ENCODE measurements at places on chromosomes 6 and 20.

DNA sequence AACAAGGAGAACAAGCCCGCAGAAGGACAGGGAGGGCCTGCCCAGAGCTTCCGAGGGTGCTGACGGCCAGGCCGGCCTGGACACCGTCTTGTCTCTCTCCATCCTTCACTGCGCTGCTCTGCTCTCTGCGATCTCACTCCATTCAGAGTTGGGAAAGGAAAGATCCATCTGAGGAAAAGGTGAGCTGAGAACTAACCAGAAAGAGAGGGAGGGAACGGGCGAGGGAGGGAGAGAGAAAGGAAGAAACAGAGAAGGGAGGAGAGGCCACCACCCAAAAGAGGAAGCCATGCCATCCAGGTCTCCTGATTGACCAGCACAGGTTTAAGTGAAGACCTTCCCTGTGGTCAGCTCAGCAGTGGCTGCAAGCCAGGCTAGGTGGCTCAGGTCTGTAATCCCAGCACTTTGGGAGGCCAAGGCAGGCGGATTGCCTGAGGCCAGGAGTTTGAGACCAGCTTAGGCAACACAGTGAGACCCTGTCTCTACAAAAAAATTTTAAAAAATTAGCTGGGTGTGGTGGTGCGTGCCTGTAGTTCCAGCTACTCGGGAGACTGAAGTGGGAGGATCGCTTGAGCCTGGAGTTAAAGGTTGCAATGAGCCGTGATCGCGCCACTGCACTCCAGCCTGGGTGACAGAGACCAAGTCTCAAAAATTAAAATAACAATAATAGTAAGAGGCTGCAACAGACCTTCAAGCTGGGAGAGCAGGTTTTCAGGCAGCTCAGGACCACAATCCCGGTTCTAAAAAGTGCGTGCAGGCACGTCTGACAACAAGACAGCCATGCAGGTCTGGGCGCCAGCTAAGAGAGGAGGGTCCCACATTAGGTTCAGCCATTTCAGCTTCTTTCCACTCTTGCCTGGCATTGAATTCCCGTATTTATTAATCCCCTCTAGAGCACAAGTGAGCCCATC is 34.2 kb upstream of the DLGAP4 start:
- no peak for DNase-seq

GRCh38 chr6:24425091-24425490 is 22.4 kb downstream of the MRS2 start:
- no peak for DNase-seq

DNA sequence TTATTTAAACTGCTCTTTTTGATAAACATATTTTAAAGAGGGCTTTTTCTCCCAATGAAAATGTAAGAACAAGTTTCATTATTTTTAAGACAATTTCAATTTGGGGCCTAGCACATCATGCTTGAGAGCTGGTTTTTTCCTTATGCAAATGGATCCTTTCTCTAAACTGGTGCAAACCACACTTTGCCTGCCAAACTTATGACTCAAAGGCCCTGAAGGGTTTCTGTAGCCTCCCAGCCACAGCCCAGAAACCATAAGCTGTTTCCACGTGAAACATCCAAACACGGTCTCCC is 451 bp upstream of the HSF2 start:
- no peak for DNase-seq

GRCh38 chr6:160393891-160394653 is 45.9 kb downstream of the SLC22A3 start:
- DNase-seq = no peak

DNA sequence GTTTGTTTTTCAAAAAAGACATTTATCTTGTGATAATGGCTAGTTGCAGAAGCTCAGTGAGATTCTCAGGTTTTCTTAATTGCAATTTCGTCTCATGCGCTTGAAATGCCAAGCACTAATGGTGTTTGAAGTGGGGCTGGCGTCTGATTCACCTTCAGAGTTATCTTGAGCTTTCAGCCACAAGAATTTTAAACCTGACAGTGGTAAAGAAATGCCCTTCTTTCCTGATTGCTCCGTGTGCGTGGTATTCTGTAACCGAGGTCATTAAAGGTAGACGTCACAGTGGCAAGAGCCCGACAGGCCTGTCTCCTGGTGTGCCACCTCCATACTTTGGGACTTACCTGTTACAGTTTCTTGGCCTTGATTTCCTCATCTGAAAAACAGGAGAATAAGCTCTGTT is 126.5 kb upstream of the QKI start:
- no peak for DNase-seq

DNA sequence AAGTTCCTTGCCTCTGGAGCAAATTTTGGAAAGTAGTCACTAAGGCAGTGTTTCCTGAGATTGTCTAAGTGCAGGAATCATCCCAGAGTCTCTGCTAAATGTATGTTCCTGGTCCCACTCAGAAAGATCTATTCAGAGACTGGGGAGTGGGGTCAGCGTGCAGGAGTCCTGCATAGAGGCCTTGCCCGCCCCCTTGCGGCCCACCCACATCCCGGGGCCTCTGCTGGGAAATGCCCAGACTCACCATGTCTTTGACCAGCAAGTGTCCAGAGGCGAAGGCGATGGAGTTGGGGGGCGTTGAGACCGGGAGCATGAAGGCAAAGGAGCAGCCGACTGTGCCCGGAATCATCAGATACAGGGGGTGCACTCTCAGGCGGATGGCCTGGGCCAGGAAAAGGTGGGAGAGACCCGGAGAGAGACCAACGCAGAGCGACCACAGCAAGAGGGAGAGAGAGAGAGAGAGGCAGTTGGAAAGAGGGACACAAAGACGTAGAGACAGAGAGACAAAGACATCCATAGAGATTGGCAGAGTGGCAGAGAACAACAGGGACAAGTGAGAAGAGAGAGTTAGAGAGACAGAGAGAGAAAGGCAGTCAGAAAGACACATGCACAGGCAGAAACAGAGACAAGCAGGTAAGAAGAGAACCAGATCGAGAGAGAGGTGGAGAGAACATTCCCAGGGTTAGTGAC is 12.9 kb upstream of the OCSTAMP start:
- no peak for DNase-seq

DNA sequence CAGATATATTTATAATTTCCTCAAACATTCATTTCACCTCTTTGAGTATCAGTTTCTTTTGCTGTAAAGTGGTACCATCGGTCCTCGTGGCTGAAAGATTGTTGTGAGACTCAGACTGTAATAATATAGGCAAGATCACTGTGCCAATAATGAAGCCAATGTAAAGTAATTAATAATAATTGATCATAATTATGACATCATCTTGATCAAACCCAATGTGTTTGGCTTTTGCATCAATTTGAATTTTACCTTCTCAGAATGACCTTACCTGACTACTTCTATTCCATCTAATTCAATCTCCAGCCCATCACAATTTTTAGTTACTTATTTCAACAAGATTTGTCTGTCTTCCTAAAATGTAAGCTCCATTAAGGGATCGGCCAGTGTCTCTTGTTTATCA is 15.8 kb upstream of the MTRF1L start:
- no peak for DNase-seq

- DNase-seq = no peak
These were observed 511.3 kb downstream of the PHF3 start for GRCh38 chr6:64146876-64147275.
